ENCODE measurements at places on chromosomes 16 and 17.

DNA sequence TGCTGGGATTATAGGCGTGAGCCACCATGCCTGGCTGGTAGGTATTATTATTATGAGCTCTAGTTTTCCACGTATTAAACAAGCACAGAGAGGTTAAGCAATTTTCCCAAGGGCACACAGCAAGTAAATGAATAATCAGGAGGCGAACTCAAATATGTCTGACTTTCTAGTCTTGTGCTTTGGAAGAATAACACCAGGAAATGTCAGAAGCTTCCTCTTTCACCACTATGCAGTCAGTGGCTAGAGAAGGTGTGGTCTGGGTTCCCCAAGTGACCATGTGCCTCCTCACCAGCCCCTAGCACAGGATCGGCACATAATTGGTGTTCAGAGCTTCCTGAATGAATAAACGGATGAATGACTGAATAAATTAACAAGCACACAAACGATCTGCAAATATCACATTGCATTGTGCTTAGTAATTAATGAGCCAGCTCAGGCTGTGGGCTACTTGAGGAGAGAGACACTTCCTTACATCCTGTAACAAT, 21.6 kb upstream of the SCNN1B start:
- no peak for DNase-seq

GRCh38 chr16:49414671-49415070, 41.1 kb downstream of the C16orf78 start:
- DNase-seq = no peak

DNA sequence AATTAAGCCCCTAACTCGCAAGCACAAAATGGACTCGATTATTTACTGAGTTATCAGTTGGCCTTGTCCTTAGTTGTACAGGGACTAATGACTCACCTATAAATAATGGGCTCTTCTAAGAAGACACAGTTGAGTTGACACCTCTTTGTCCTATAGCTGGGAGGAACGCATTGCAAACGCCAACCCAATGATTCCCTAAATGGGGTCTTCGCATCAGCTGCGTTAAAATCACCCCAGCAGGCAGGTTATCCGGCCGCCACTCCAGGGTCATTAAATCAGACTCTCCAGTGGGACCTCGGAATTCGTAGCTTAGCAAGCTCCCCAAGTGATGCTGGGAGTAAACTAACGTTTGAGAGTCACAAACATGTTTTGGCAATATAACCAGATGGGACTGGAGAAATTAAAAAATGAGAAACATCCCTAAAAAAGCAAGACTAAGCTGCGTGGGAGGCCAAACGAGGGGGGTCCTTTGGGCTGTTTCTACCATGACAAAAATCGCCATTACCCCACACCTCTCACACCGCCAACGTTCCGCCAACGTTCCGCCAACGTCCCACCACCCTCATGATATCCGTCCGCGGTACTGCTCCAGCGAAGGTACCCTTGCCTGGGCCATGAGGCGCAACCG, 932 bp upstream of the NFE2L1 start:
- DNase-seq = no peak

DNA sequence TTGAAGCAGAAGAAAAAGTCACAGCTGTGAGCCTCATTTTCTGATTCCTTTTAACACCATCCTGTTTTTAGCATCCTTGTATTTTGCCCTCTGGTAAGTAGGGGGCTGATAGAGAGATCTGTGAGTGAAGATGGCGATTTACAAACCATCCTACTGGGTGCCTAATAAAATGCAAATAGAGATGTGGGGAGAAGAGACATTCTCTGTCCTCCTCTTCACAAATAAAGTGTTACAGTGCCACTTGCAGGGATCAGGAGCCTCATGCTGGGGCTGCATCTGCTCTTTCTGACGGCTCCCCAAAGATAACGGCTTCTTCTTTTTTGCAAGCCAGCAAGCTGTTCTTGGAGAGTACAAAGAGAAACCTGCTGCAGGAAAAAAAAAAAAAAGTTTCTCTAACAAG, 418.6 kb downstream of the TOX3 start:
- no peak for DNase-seq

DNA sequence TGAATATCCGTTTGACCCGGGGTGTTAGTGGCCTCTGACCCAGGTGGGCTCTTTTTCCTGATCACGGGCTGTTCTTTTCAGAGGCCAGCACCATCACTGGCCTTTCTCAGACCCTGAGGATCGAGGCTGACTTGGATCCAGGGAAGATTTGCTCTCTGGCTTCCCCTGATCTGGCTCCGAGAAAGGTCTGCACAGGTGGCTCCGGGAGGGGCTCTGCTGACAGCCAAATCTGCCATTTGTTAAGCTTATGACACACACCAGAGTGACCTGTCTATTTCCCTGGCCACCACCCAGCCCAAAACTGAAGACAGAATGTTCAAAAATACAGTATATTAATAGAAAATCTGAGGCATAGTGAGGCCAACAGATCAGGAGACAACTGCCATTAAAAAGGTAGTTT, 221.8 kb upstream of the TNRC6C start:
- DNase-seq = no peak

- DNase-seq = peak; percentile 76
Measured at GRCh38 chr17:73342050-73342522, 30.3 kb upstream of the CDC42EP4 start.

DNA sequence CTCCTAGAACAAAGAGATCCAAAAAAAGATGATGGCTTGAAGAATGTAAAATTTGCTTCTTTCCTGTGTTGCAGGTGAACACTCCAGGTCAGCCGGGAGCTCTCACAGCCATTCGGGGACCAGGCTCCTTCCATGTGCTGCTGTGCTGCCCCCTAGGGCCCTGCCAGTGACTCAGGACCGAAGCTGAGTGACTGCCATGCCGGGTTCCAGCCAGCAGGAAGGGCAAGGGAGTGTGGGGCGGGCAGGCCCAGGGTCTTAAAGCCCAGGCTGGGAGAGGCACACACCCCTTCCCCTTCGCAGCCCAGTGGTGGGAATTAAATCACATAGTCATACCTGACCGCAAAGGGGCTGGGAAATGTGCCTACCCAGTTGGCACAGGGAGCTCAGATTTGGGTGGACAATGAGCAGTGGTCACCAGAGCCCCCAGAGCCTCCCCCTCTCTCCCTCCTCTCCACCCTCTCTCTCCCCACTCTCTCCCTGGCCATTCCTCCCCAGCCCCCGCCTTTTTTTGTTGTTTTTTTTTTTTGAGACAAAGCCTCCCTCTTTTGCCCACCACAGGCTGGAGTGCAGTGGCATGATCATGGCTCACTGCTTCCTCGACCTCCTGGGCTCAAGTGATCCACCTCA, 11.5 kb downstream of the EPOP start:
- no peak for DNase-seq

DNA sequence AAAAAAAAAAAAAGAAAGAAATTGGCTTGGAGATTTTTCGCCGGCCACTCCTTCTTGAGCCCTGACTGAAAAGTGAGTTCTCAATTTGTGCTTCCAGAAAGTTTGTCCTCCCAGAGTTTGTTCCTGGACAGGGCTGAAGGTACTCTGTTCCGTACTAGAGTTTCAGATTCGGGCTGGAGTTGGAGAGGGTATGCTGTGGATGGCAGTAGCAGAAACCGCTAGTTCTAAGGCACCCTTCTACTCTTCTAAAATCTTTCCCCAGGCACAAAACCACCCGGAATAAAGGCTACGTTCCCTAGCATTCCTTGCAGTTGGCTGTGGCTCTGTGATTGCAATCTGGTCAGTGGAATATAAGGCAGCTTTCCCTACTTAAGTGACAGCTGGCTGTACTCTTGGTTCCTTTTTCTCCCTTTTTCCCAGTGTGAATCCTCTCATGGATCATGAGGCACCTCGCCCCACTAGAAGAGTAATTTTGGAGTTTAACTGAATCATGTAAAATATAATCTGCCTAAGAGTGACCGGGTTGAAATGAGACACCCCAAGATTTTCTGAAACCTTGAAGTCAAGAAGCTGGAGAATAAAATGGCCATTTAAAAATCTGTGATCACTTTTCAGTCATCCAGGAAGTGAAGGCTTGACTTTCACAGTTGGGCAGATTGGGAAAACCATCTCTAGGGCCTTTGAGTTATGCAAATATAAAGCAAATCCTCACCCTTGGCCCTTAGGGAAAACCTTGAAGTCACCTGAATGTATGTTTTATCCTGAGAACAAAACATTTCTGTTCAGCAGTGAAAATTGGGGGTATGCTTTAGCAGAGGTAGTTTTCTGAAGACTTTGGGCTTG, 901 bp upstream of the HEATR6 start:
- no peak for DNase-seq

Measured in urinary bladder (tissue), 4 donors.